ENCODE measurements at places on chromosomes 6 and 20.

DNA sequence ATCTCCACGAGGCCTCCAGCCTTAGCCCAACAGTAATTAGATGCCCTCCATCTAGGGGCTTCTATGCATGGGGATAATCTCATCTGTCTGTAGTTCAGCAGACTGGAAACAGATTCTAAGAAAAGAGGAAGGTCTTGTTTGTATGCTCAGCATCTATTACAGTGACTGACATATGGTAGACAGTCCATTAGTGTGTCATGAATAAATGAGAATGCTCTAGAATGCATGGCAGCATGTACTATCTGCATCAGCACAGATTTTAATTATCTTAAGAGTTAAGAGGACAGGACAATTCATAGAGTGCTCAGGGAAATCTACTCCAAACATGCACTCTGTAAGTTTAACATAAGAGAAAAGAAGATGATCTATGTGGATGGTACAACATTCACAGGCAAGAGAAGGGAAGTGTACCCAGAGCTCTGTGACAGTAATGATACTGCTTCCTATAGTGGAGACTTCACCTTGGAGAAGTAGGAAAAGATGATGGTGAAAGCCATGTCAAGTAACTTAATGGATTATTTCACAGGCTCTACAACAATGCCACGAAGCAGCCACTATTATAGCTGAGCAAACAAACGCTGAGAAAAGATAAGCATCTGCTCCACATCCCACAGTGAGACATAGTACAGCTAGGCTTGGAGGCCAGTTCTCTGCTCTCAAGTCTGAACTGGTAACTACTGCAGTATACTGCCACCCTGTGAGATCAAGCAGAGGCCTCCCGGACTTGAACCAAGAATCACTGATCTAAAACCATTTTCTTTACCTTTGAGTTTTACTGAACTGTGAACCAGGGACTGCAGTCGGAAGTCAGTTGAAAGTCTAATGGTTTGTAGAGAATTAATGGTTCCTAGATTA, 309.2 kb upstream of the SPTLC3 start:
- DNase-seq, result no peak

- no peak for DNase-seq
These were observed 51.3 kb downstream of the ADAT2 start for GRCh38 chr6:143399176-143399575.

GRCh38 chr6:75230484-75231325, 12.9 kb downstream of the COX7A2 start:
- DNase-seq, result no peak

- DNase-seq, result peak; percentile 75
These were observed 802.9 kb downstream of the MAFB start for GRCh38 chr20:39885975-39886649.

DNA sequence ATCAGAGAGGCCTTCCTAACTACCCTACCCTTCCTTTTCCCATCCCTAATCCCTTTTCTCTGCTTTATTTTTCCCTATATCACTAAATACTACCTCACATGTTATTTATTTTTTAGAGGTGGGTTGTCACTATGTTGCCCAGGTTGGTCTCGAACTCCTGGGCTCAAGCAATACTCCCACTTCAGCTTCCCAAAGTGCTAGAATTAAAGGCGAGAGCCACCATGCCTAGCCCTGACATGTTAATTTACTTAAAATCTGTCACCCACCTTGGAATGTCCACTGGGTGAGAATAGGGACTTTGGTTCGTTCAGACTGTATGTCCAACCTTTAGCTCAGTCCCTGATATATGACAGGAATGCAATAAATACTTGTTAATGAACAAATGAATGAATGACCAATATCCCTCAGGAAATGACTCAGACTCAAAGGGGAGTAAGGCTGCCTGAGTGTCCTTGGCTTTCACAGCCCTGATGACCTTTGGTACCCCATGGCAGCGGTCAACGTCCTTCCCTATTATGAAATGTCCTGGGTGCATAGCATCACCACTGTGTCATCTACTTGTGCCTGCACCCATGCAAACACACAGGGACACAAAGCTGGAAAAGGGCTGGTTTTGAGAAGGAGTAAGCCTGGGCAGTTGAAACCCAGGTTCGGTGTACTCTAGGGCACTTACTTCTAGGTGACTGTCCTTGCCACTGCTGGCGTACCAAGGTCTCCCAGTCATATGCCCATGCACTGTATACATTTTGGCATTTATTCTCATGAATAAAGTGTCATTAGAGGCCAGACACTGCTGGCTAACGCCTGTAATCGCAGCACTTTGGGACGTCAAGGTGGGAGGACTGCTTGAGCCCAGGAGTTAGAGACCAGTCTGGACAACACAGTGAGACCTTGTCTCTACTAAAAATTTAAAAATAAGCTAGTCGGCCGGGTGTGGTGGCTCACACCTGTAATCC, 26.5 kb downstream of the BCL2L1 start:
- peak; percentile 70 for DNase-seq

DNA sequence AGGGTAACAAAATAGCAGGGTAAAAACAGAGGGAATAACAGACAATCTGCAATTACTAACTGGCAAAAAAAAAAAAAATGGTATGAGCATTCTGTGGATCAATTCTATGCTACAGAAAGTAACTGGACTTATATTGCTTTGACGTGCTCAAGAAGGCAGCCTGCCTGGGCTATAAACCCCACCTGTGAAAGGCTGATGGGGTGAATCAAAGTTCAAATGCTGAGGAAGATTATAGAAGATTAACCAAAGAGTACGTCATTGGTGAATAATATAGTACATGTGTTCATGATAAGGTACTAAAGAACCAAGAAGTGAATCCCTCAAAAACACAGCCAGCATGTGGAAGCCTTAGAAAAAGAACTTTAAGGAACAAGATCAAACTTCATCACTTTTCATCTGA, 441.9 kb upstream of the PTCHD4 start:
- DNase-seq, result no peak

DNA sequence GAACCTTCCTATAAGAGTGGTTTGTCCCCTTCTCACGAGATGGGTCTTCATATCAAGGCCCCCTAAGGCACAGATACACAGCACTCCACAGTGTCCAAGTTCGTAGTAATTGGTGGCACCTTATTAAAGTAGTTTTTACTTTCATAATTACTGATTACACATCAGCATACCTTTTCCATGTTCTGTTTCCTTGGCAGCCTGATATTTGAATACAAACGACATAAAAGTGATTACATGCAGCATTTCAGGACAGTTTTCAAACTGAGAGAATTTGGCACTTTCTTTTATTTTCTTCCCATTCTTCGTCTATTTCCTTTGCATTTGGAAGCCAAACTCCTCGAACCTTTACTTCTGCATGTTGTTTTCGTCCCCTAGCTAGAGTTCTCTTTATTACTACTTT, 139.7 kb downstream of the MTHFD1L start:
- no peak for DNase-seq

DNA sequence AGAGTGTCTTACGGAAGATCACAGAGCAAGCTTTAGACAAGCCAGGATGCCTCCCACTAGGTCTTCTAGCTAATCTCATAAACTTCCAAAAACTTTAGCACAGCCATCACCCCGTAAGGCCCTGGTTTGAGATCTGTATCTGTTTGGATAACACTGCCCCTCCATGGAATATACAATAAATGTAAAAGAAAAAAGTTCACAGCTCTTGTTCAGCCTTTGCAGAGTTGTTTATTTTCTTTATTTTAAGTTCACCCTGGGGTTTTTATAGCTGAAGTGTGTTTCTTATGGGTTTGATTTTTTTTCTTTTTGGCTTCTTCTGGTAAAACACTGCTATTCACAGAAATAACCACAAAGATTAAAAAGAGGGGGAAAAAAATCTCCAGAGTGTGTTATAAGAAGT, 125.6 kb downstream of the EYA2 start:
- DNase-seq, result peak; percentile 2

DNA sequence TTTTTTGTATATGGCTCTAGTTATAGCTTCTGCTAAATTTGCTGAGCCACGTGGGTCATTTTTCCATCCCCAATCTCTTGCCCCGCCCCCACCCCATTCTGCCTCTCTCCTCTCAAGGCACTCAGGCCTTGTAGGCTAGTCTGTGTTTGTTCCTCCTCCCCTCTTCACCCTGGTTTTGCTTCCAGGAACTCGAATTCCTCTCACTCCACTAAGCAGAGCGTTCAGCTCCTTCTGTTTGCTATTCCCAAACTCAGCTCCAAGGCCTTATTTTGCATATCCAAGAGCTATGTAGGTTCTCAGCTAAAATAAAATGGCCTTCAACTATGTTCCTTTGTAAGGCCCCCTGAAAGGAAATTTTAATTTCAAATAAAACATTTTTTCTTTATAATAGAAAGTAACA, 1293.7 kb downstream of the EPHA7 start:
- DNase-seq, result no peak

- DNase-seq, result no peak
These were observed 32.5 kb downstream of the PDYN start for GRCh38 chr20:1961374-1961773.
